ENCODE measurements at places on chromosomes 6 and 20.

DNA sequence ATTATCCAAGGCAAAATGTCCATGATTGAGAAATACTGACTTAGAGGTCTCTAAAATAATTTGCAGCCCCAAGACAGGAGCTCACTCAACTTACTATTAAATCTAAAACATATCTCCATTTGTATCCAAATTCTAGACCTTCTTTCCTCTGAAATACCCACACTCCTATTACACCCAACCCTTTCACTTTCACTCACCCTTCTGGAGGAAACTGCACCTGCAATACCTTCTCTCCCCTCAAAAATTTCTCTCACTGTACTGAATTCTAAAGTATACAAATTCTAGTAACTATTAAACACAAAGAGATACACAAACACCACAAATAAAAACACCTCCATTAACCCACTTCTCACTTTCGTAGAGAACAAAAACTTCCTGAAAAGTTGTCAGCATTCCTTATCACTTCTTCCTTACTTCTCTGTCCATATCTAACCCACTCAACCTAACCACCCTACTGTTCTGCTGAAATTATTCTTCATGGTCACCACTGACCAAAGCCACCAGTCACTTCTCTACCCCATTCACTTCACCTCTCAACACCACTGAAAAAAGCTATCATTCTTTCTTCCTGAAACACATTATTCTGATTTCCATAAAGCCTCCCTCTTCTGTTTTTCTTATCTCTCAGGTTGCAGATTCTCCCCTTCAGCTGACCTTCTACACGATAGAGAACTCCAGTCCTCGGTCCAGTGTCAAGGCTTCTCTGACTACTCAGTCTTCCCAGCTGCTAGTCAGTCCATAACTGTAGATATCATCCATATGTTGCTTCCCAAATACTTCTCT lies 12.0 kb downstream of the LMBRD1 start:
- no peak for DNase-seq

GRCh38 chr6:43823879-43824702 lies 54.1 kb downstream of the VEGFA start:
- no peak for DNase-seq

DNA sequence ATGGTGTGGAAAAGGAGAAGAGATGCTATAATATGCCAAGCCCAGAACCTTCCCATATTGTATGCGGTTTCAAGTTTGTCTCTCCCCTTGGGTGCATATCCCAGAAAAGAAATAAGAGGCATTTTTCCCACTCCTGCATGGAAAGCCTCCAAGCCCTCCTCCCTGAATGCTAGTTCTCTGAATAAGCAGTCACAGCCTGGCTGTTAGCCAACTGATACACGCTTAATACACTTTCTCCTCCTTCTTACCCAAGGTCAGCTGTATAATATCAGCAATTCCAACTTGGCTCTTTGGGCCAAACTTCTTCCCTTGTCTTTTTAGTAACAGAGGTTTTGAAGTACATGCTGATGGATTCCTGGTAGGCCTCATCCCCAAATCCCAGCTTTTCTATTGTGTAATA lies 440.1 kb downstream of the EPHA7 start:
- DNase-seq: no peak

- DNase-seq: no peak
These were observed 14.7 kb upstream of the SIM1 start for GRCh38 chr6:100479179-100480035.

DNA sequence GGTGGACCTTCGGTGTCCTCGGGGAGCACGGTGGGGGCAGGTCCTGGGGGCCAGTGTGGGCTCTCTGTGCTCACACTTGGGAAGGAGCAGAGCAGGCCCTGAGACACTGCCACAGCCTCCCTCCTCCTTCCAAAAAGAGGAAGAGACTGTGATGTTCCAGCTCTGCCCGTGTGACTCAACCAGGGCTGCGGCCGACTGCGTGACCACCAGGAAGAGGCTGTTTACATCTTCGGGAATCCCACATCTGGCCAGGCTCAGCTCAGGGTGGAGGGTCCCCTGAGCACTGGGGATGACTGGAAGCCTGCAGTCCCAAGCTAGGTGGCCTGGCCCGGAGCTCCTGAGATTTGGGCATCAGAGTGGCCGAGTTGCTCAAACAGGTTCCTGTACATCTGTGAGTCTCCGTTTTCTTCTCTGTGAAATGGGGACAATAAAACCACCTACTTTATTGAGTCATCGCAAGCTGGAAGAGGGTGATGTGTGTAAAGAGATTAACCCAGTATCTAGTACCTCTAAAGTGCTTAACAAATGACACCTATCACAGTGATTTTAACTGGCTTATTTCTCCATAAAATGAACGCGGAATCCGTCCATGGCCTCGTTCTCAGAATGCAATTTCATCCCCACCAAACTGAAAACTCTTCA lies 242.1 kb downstream of the DLL1 start:
- no peak for DNase-seq

- no peak for DNase-seq
These were observed 10.6 kb downstream of the TAAR1 start for GRCh38 chr6:132648356-132648755.

DNA sequence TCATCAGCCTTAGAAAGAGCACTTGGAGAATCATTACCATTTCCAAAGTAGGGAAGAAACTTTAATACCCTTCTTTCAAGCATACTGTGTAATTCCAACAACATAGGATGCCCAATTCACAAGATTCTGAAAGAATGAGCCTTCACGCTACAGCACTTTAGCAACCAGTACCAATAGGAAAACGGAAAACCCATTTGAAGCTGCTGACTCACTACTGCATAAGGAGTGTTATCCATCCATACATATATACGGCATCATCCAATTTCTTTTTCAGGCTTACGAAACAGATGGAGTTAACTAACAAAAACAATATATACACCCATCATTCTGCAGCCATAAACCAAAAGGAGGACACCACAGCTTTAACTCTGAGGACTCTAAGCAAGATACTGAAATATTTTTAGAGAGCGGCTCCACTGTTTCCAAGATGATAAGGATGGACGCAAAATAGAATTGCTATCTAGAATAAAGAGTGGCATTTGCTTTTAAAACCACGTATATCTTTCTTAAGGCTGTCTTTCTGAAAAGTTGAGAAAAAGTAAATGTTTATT lies 24.9 kb downstream of the FYN start:
- no peak for DNase-seq

- no peak for DNase-seq
These were observed 7.7 kb downstream of the TPMT start for GRCh38 chr6:18147160-18147559.
